ENCODE measurements at places on chromosomes 2 and 18.

GRCh38 chr2:238380336-238380735 lies 46.4 kb upstream of the ASB1 start:
- no peak for DNase-seq

GRCh38 chr2:3463186-3463835 lies 56.0 kb downstream of the ADI1 start:
- no peak for DNase-seq

DNA sequence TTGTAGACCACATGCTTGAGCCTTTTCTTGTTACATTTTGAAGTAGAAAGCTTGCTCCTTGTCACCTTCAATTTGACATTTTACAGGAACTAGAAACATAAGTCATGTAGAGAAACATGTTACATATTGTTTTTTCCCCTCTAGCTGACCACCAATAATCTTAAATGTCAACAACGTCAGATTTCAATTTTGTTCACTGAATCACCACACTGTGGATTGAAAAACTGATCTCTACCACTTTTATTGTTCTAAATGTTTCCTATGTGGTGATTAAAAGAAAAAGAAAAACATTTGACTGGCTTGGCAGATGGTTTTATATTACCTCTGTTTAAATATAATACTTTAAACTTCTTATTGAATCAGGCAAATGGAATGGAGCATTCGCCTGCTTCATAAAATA lies 87.7 kb downstream of the DSEL start:
- DNase-seq: no peak

DNA sequence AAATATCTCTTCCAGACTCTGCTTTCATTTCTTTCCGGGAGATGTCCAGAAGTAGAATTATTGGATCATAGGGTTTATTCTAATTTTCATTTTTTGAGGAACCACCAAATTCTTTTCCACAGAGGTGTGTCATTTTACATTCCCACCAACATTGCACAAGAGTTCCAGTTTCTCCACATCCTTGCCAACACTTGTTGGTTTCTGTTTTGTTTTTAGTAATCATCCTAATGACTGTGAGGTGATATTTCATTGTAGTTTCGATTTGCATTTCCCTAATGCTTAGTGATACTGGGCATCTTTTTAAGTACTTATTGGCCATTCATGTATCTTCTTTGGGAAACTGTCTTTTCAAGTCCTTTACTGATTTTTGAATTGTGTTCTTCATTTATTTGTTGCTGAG lies 513.1 kb downstream of the PARD3B start:
- no peak for DNase-seq

DNA sequence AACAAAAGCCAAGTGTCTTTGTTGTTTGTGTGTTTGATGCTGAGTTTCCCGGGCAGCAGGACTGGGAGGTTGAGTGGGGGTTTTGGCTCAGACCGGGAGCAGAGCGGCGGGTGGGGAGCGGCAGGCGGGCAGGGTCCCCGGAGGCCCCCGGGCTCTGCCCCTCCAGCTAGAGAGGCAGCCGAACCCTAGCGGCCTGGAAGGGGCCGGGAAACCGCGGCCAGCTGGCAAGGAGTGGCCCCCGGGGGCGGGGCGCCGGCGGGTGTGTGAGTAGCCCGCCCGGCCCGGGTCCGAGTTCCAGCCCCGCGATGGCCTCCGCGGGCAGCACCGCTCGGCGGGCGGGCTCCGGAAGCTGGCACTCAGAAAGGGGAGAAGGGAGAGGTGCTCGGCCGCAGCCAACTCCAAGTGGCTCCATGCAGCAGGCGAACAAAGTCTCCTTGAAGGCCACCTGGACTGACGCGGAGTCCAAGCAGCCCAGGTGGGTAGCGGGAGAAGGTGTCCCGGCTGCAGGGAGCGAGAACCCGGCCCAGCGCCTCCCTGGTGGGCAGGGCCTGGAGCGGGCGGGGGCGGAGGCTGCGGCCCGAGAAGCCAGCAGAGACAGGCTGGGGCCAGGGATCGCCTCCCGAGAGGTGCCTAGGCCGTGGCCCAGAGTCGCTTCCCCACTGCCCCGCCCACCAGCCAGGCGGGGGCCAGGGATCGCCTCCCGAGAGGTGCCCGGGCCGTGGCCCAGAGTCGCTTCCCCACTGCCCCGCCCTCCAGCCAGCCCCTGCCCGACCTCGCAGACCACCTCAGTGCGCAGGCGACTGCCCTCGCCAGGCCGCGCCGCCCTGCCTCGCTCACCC lies at the start of gene ANKRD53:
TSS of gene ANKRD53 (plus strand) at position 290 of the 839 bp plus-strand sequence. CDS start at position 306, 16 bp downstream.
- no peak for DNase-seq

DNA sequence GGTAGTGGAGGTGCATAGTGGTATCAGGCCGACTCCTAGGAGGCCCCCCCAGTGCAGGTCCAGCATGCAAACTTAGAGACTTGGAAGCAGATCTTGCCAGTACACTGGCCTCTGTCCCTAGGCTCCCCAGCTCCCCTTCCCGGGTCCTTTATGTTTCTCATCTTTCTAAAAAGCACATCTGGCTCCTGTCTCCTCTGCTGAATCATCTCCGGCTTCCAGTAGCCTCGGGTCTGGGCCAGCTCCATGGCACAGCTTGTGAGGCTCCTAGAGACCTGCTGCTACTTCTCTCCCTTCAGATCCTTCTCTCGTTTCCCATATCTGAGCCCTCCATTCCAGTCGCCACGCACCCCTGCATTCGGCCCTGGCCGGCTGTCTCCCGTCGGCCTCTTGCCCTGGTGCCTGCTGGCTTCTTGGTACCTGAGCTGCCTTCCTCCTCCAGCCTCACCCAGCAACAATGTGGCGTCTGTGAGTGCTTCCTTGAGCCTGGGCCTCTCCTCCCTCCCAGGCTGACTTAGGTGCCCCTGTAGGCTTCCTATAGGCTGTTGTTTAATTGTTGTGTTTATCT lies 6.6 kb downstream of the TRAF3IP1 start:
- no peak for DNase-seq

- no peak for DNase-seq
These were observed 10.6 kb upstream of the C2orf74 start for GRCh38 chr2:61151436-61151835.

GRCh38 chr2:76546207-76546606 lies 835.5 kb upstream of the GCFC2 start:
- no peak for DNase-seq

- no peak for DNase-seq
These were observed 72.7 kb upstream of the CCDC68 start for GRCh38 chr18:55031979-55032378.

- DNase-seq: no peak
These were observed 11.3 kb downstream of the WDR7 start for GRCh38 chr18:56662502-56662901.

- DNase-seq: peak; percentile 96
These were observed at the start of gene ZNF2 for GRCh38 chr2:95165371-95166064. Gene ZNF2 (plus strand): TSS chr2:95165809. CDS start chr2:95176227, 10,418 bp downstream.

- DNase-seq: no peak
These were observed 51.7 kb upstream of the MYL1 start for GRCh38 chr2:210366675-210367080.

DNA sequence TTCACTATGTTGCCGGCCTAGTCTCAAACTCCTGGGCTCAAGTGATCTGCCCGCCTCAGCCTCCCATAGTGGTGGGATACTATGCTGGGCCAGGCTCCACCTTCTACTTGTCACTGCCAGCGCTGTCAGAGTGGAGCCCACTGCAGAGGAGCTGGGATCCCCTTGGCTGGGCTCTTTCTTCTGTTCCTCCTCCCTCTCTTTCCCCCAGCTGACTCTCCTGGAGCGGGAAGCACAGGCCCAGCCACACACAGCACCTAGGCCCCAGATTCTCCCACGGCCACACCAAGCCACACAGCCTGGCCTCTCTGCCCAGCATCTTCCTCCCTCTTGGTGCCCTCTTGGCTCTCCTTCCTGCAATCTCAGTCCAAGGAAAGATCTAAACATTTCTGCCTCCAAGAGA lies 3.7 kb upstream of the GAREM2 start:
- DNase-seq: no peak

GRCh38 chr2:157168501-157168900 lies 89.0 kb upstream of the GALNT5 start:
- no peak for DNase-seq

DNA sequence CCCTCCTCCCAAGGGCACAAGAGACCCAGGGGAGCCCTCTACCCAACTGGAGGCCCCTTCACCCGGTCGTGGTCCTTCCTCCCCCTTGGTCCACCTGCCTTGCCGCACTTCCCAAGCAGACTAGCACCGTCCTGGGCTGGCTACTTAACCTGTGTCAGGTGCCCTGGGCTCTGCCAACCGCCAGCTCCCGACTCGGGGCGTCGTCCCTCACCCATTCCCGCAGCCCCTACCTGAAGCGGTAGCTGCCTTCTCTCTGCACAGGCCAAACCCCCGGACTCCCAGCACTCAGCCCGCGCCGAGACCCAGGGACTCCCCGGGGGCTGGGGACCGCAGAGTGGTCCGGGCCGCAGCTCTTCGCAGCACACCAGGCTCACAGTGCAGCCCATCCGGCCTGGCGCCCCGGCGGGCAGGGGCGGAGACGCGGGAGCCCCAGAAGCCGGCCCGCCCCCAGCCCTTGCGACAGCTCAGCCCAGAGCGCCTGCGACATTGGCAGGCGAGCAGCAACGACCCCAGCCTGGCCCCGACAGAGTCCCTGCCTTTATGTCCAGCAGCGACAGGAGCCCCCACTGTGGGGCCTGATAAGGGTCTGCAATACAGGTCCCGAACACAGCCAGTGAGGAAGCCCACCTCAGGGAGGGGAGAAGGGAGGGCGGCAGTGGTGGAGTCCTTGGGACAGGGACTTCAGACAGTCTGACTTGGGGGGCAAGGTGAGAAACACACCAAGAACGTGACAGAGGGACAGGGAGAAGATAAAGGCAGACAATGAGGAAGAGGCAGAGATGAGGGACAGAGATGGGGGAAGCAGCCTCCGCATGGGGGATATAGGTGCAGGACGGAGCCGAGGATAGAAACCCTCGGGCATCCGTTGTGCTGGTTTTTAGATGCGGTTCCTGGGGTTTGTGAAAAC lies 31.0 kb upstream of the TNS1 start:
- DNase-seq: no peak
